ENCODE measurements at places on chromosomes 3 and 15.

DNA sequence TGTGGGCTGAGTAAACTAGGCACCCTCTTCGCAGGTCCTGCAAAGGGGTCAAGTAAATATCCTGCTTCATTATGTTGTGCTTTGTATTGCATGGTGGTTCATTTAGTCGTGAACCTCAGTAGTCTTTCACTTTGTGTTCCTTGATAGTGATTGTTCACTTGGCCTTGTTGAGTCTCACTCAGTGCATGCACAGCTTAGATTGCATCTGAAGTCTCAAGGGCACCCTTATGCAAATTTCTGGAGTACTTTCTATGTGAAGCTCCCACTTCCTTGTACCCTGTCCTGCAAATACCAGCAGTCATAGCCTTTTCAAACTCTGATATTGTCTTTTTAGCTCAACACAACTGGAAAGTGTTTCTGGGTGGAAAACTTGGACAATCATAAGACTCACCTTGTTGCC is 519.2 kb downstream of the NAALADL2 start:
- no peak for DNase-seq

- DNase-seq: no peak
These were observed 484.5 kb downstream of the TAFA4 start for GRCh38 chr3:68447885-68448284.

- DNase-seq: no peak
These were observed 1.6 kb downstream of the USP19 start for GRCh38 chr3:49119036-49119435.

- no peak for DNase-seq
These were observed 835 bp upstream of the TTLL3 start for GRCh38 chr3:9809239-9809614.

- DNase-seq: no peak
These were observed 25.6 kb downstream of the KCNH8 start for GRCh38 chr3:19173945-19174344.

Measured in OCI-LY7 (cell line).